Aorta (tissue), 5 donors: ENCODE measurements at places on chromosomes 12 and 14. TPM values are rescaled to one million over a fixed set of nuclear protein-coding genes. Genes with fewer than 3 reads are reported as not detected.

CLEC1B gene
- not detected for total RNA-seq

PSMC1 gene
- total RNA-seq = 82.8 TPM

DNA sequence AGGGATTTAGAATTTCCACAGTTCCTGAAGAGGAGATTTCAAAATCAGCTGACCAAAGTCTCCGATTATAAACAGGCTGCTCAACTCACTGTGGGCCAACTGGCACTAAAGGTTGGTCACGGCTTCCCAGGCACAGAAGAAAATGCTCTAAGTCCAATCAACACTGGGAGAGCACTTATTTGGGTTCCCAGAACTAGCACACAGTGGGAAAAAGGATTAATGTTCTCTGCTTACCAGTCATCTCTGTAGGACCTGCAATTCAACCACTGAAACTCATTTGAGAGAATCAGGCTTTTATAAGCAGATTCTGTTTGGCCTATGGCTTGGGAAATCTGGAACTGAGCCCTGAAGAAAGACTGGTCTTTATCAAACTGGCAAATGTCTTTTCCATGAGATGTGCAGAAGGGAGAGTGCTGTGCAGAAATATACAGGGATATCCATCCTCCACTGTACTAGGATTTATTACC is 49.4 kb downstream of the ABCC9 start:
- no peaks in the 10 kb centered on the region for H3K36me3 ChIP-seq
- peak overlapping the region; percentile 45 for H3K27ac ChIP-seq
- peaks cover 5% of the 10 kb centered on the region for H3K4me1 ChIP-seq
- no peak for DNase-seq
- no peaks in the 10 kb centered on the region for H3K27me3 ChIP-seq

DNA sequence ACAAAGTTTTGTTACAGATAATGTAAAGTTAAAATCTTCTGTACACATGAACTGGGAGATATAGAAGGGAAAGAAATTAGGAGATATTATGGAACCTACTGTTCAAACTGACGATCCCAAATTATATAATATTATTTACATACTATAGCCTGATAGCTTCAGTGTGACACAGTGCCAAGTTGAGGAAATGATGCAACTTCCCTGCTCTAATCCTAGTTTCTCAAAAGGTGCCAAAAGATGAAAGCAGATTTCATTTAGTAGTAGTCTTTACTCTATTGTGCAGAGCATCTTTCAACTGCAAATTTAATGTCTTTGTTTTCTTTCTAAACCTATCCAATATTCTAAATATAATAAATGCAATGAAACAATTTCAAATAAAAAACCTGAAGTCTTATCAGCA is 46.9 kb downstream of the COCH start:
- peaks cover 2% of the 10 kb centered on the region for H3K36me3 ChIP-seq
- H3K27me3 ChIP-seq = no peaks in the 10 kb centered on the region
- H3K4me1 ChIP-seq = no peaks in the 10 kb centered on the region
- H3K4me3 ChIP-seq = no peak overlapping the region
- no peak for DNase-seq
- no peak overlapping the region for H3K27ac ChIP-seq

- no peaks in the 10 kb centered on the region for H3K4me1 ChIP-seq
- H3K4me3 ChIP-seq = no peak overlapping the region
- no peak for DNase-seq
- no peaks in the 10 kb centered on the region for H3K36me3 ChIP-seq
These were observed 104.2 kb downstream of the ST8SIA1 start for GRCh38 chr12:22230280-22230794.

DNA sequence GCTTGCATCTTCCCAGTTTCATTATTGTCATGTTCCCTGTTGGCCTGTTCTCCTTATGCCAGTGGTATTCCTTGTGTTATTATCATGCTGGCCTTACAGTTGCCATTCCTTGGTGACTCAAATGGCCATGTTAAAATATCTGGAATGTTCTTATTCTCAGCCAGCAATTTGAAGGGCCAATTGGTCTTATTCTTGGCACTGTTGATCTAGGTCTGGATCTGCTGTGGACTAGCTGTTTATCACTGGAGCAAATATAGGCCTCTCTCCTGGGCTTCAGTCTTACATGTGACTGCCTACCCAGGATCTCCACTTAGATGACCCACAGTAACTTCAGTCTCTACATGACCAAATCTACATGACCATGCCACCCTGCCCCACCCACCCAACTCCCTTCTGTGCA is 5.4 kb downstream of the CIPC start:
- H3K27ac ChIP-seq = peak overlapping the region; percentile 88
- no peak overlapping the region for H3K4me3 ChIP-seq
- H3K27me3 ChIP-seq = no peaks in the 10 kb centered on the region

GRCh38 chr14:71105177-71105576 is 197.9 kb downstream of the PCNX1 start:
- H3K27ac ChIP-seq = no peak overlapping the region
- peaks cover 4% of the 10 kb centered on the region for H3K36me3 ChIP-seq
- no peaks in the 10 kb centered on the region for H3K27me3 ChIP-seq
- H3K4me3 ChIP-seq = no peak overlapping the region
- DNase-seq = no peak
- H3K4me1 ChIP-seq = no peaks in the 10 kb centered on the region

GRCh38 chr12:64760808-64761573 is 1.8 kb upstream of the GNS start:
- no peak overlapping the region for H3K4me3 ChIP-seq
- H3K27ac ChIP-seq = no peak overlapping the region
- DNase-seq = no peak
- no peaks in the 10 kb centered on the region for H3K27me3 ChIP-seq
- H3K36me3 ChIP-seq = no peaks in the 10 kb centered on the region
